ENCODE measurements at places on chromosomes 2 and 18.

GRCh38 chr2:58155160-58155778, 85.9 kb downstream of the FANCL start:
- no peak for DNase-seq

GRCh38 chr2:171086352-171087290, 74.1 kb downstream of the TLK1 start:
- DNase-seq, result peak; percentile 60

DNA sequence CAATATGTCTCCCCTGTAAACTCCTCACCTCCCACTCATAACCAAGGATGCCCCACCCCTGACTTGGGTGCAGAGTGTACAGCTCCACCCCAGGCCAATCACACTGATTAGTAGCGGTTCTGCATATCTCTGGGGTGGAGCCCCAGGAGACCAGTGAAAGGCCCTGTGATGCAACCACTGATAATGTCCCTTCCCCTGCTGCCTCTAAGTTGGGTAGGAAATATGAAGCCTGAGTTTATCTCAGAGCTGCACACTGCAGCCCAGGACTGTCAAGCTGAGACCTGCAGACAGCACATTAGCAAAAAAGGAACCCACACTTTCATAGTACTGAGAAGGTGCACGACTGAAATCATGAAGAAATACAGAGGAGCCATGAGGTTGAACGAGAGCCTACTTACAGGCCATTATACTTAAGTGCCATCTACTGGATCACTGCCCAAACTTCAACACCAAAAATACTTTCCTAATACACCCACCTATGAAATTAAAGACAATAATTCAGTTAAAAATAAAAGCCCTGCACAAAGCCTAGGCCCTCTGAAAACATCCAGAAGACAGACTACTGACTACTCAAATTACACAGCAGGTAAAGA, 455.4 kb upstream of the LRRTM4 start:
- no peak for DNase-seq

DNA sequence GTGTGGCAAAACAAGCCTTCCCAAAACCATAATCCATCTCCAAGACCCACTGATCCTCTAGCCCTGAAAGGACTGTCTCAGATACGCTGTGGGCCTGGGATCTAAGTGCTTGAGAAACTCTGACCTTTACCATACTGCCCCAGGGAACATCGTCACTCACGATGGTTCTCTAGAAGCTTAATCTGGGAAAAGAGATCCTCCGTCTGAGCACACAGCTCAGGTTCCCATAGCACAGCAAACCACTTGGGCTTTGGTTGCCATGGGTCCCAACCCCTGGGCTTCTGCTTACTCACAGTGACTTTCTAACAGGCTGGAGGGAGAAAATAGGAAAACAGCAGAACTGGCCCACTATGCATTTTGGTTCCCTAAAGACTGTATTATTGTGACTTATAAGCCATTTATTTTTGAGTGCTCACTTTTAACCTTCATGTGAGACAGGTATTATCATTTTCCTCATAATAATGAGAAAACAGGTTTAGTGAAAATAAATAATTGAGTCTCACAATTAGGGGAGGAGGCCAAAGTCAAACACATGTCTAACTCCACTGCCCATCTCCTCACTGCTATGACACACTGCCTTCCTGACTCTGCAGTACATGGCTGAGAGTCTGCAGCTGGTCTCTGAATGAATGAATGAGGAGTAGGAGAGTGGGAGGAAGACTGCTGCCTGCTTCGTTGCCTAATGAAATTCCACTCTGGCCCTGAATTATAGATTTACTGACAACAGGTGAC, 46.7 kb downstream of the REEP1 start:
- no peak for DNase-seq

- DNase-seq, result no peak
These were observed 69.2 kb upstream of the WIPF1 start for GRCh38 chr2:174666845-174667244.

DNA sequence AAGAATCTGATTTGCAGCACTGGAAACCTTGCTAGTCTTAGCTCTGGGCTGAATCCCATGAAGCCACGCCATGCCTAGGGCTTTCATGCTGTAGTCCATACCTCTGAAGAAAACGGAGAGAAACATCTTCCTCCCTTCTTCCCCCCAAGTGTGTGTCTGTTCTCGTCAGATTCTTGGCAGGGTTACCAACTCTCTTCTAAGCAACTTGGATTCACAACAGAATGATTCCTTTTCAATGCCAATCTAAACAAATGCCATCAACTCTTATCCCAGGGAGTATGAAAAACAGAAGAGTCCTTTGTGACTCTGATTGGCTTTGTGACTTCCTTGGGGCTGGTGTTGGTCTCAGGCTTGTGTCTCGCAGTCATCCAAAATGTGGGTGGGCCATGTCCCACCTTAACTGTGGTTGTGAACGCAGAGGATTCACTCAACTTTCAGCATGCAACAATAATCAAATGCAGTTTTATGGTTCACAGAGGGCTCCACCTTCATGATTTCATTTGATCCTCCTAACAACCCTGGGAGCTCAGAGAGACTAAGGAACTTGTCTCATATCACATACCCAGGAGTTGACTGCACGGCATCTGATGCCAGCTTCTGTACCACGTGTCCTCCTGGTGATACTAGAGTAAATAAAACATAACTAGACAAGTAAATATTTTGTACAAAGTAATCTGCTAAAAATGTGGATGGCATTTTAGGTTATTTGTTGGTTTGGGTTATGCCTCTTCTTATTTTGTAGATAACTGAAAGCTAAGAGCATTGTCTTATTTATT, 186.0 kb upstream of the TNP1 start:
- no peak for DNase-seq

DNA sequence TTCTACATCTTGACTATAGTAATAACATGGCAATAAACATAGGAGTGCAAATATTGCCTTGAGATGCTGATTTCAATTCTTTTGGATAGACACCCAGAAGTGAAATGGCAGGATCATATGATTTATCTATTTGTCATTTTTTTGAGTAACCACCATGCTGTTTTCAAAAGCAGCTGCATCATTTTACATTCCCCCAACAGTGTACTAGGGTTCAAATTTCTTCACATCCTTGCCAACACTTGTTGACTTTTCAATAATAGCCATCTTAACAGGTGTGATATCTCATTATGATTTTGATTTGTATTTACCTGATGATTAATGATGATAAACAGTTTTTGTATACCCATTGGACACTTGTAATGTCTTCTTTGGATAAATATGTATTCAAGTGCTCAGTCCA, 90.8 kb downstream of the STRADB start:
- DNase-seq, result no peak

- no peak for DNase-seq
These were observed 13.3 kb downstream of the LGALSL start for GRCh38 chr2:64467096-64467843.

- no peak for DNase-seq
These were observed 31.9 kb upstream of the CEP68 start for GRCh38 chr2:65024149-65024829.

DNA sequence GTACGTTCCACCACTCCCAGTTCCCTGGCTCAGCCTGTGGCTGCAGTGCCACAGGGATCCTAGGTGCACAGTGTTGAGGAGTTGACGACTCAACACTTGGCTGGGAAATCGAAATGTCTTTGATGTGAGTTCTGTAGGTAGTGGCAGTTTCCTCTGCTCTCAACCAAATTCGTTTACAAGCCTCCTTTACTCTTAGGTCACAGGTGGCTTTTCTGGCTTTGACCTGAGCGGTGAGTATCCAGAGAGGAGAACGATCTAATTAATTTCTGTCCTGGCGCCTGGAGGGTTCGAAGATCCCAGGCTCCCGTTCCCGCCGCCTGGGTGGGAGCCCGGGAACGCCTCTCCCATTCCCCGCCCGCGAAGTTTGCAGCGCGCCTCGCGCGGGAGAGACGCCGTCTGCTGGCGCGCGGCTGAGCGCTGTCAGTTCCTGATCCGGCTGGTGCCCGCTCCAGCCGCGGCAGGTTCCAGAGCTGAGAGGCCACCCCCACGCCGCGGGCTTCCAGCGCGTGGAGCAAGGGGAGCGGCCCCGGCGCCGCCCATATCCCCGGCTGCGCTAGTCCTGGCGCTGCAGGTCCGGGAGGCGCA, at the start of gene LAMA3:
Gene LAMA3 (plus strand): TSS at position 423 of the 585 bp plus-strand sequence. CDS start 231 bp downstream, outside the sequence.
- DNase-seq, result peak; percentile 20

GRCh38 chr2:200635251-200635650, 49.4 kb downstream of the AOX1 start:
- DNase-seq, result no peak

DNA sequence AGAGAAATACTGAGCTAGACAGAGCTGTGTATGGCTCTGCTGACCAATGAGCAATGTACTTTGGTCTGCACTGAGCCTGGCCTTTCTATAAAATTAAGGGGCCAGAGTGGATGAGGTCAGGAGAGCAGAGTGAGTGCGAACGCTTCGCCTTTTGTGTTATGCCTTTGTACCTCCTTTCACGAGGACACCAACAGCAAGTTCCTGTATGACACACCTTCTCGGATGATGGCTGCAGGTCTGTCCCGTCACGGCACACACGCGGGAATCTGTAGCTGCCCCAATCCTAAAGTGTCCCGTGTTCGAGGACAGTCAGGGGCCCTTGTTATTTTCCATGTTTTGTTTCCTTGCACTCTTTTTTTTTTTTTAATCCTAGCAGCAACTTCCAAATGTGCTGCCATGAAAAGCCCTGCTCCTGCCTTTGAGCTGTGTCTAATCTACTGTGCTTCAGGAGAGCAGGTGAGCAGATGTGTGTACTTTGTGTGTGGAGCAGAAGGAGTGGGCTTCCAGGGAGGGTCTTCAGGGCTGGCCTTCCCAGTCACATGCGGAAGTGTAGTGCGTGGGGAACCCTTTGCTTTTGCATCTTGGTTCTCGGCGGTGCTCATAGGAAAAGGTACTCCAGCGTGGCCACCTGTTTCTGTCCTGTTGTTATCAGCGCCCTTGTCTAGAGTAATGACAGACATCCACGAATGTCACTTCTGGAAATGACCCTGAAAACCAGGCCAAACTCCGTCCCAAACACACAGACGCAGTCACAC, 213.2 kb downstream of the NDUFA10 start:
- no peak for DNase-seq

GRCh38 chr2:240324312-240325015, 111.0 kb upstream of the GPC1 start:
- no peak for DNase-seq

DNA sequence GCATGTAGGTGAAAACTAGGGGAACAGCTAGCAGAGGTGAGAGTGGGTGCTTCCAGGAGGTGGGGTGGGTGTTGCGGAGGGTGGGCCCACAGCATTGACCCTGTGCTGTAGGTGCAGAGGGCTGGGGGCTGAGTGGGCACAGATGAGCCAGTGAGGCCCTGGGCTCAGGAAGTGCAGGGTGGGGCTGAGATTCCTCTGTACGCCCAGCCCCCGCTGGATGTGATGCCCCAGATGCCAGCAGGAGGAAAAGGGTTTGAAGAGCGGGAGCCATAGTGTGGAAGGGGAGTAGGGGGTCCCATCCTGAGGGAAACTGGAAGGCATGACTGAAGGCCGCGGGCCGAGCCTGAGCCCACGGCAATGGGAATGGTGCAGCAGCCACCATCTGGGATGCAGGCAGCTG, 14.1 kb upstream of the OTOS start:
- no peak for DNase-seq

GRCh38 chr2:60794271-60794863, 38.3 kb downstream of the PAPOLG start:
- no peak for DNase-seq

GRCh38 chr18:48805826-48806535, 144.8 kb downstream of the SMAD7 start:
- no peak for DNase-seq

DNA sequence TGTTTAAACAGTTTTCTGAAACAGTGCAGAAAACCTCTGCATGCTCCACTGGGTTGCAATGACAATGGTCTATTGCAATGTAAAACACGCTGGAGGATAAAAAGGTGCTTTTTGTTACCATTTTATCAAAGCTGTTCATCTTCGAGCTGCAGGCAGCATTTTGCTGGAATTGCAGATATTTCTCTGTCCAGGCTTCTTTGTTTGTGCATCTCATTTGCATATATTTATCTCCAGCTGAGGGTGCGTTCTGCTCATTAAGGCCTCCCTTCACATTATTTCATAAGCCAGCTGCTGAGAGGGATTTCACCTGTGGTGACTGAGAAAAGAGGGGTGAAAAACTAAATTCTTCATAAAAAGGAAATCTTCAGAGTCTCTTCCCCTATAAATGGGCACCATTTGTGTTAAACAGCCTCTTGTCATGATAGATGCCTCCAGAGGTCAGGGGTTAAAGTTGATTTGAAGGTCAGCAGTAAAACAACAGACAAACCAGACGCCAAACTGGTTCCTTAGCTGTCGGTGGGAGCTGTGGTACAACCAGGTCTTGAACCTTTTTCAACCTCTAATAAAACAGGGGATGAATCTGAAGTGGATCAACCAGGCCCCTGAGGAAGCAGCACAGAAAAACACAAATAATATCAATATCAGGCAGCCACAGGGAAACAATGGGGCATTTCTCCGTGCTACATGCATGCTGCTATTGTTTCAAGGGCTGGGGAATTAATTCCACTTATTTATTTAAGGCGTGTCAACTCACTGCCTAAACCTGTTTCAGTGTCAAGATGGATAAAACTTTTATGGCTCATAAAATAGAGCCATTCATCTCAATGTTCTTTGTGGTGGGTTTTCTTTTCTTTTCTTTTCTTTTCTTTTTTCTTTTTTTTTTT, 265.1 kb downstream of the MEIS1 start:
- no peak for DNase-seq

GRCh38 chr2:126796931-126797621, 101.6 kb upstream of the TEX51 start:
- DNase-seq, result no peak

DNA sequence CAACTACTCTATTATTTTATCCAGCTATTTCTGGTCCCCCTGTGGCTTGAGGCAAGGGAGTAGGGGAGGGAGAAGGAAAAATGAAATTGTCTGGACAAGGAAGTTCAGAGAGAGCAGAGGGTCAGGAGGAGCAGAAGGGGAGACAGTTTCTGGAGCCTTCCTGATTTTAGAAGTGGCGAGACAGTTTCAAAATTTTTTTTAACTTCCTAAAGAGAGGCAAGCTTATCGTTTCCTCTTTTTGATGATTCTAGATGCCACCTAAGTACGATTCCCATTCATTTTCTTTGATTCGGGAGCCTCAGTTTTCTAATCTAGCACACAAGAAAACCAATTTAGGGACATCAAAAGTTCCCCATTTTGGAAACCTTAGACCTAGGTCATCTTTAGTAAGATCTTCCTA, 96.9 kb upstream of the B3GNT2 start:
- no peak for DNase-seq

- DNase-seq, result no peak
These were observed 28.4 kb downstream of the ADCYAP1 start for GRCh38 chr18:933082-933481.

- DNase-seq, result no peak
These were observed 91.8 kb downstream of the TGIF1 start for GRCh38 chr18:3541549-3542386.

DNA sequence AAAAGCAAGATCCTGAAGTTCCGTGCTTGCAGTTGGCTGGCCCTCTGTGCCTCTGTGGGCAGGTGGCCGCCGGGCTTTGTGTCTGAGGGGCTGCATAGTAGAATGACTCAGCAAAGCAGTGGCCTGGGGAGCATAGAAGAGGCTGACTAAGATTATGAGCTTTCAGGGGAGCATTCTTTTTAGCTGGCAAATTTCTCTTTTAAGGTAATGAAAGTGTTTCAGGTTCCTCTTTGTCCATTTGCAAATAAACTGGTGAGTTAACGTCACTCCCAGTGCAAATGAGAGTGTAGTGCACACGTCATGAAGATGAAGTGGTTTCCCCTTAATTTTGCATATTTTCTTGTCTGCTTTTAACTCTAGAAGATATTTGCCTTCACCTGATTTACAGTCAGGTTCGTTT, 98.6 kb downstream of the BCL2L11 start:
- no peak for DNase-seq
